ENCODE measurements at places on chromosomes 3 and 15.

- no peak for DNase-seq
Measured at GRCh38 chr3:32522682-32523081, 20.0 kb upstream of the CMTM6 start.

GRCh38 chr3:188506446-188506845, 352.5 kb downstream of the LPP start:
- DNase-seq = no peak

DNA sequence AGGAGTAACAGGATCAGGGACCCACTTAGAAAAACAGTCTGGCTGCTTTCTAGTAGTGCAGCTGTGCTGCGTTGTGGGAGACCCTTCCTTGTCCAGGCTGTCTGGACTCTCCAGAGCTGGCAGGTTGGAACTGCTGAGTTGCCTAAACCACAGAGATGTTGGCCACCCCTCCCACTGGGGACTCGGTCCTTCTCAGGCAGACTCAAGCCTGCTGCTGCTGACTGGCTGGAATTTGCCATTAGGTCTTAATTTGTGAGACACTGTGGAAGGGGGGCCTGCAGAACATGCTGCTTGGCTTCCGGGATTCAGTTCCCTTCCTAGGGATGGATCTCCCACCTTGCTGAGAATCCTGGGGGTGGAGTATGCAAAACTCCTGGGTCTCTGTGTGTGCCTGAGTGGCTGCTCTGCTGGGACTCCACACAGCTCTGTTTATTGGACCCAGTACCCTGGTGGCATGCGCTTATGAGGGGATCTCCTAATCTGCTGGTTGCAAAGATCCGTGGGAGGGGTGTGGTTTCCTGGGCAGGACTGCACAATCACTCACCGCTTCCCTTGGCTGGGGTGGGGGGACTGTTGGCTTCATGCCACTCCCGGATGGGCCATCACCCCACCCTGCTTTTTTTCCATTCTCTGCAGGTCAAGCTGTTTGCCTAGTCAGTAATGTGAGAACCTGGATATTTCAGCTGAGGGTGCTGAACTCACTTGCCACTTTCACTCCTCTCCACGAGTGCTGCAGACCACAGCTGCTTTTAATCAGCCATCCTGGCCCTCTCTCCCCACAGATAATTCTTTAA, 150.5 kb downstream of the CFAP20DC start:
- DNase-seq = peak; percentile 39

GRCh38 chr3:7574435-7574834, 713.5 kb downstream of the GRM7 start:
- DNase-seq = no peak

DNA sequence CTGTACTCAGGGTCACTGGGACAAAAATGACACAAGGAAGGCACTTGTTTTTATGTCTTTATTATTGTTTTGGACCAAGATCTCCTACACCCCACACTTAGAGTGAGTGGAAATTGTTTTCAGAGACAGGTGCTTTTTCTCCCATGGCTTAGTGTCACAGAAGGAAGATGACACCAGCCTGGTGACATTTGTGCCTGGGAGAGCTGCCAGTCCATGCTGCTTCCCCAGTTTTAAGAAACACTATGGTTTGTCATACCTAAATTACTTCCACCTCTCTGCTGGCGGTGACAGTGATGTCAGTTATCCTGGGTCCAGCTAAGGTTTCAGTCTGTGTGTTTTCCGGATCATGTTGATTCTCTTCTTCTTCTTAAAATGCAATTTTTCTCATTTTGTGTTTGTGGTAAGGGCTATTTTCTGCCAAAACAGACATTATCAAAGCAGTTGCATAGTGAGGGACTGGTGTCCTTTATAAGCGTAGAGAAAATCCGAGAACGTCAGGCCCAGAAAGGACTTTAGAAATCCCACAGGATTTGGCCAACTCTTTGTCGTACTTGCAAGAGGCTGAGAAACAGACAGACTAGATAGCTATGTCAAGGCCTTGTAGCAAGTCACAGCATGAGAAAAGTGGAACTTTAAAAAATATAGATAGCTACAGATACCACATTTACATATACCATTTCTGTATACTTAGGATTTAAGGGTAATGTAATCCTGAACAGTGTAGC, 149.5 kb downstream of the TP63 start:
- no peak for DNase-seq

DNA sequence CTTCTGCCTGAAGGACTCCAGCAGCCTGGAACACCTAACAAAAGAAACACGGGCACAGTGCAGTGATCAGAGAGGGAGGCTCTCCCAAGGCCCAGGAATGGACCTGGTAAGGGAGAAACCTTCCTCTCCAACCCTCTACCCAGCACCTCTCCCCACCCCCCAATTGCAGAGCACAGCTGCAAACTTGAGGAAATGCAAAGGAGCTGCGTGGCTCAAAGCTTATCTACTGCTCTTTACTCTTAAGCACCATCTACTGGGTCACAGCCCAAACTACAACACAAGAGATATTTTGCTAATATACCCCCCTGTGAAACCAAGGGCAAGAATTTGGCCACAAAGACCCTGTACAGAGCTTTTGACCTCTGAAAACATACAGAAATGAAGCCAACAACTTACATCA, 328.3 kb downstream of the OXSM start:
- DNase-seq = no peak

DNA sequence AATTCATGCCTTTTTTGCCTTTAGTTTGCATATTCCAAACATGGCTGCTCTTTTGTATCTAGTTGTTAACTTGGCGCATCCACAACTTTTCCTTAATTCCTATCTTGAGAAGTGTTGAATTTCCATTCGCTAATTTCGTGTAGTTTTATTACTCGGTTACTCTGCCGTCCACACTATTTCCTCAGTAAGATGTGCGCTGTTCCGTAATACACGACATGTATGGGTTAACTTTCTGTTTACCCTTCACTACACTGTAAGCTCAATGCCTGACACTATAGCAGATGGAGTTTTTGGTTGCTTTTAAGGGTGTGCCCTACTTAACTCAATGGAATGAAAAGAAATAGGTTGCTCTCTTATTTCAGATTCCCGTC, 724 bp downstream of the RPSA start:
- DNase-seq = no peak

- no peak for DNase-seq
Measured at GRCh38 chr15:94494732-94495131, 263.4 kb downstream of the MCTP2 start.

- DNase-seq = peak; percentile 30
Measured at GRCh38 chr15:93049914-93050578, 39.0 kb downstream of the RGMA start.

- DNase-seq = peak; percentile 19
Measured at GRCh38 chr3:194584866-194585265, 48.4 kb downstream of the TMEM44 start.

DNA sequence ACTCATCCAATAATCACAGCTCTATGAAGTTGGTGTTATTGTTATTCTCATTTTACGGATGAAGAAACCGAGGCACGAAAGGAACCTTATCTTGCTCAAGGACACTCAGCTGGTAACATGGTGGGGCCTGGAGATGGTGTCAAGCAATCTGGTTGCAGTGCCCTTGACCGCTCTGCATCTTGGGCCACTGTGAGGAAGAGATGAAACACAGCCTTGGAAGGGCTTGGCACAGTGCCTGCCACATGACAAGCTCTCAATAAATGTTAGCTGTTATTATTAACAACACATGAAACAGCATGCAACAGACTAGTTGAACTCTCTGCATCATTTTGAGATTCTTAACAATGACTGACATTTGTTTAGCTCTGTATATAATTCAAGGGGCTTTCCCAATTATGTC, 10.1 kb upstream of the ITGA11 start:
- DNase-seq = no peak

GRCh38 chr3:135878501-135878900, 87.0 kb upstream of the PPP2R3A start:
- DNase-seq = no peak

DNA sequence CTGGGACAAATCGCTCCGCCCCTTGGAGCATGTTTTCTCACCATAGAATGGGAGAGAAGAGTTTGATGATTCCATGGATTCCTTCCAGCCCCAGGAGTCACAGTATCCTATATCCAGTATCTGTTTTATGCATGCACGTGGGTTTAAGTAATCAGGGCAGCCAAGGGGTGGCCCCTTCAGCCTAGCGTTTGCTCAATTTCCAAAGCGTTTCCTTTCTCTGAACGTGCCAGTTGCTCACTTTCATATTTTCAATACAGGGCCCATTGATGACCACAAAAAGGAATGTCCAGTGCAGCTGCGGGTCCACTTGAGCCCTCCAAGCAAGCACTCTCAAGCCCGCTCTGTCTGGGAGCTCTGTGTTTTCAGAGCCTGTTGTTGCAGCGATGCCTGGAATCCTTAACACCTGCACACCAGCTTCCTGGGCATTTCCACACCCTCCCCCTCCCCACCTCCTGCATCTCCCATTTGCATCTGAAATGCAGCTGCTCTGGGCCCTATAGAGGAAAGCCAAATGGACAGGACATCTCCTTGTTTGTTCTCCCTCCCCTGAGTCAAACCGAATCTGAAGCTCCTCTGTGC, 164.3 kb upstream of the LPP start:
- no peak for DNase-seq

GRCh38 chr15:93862791-93863190, 368.6 kb upstream of the MCTP2 start:
- DNase-seq = no peak

DNA sequence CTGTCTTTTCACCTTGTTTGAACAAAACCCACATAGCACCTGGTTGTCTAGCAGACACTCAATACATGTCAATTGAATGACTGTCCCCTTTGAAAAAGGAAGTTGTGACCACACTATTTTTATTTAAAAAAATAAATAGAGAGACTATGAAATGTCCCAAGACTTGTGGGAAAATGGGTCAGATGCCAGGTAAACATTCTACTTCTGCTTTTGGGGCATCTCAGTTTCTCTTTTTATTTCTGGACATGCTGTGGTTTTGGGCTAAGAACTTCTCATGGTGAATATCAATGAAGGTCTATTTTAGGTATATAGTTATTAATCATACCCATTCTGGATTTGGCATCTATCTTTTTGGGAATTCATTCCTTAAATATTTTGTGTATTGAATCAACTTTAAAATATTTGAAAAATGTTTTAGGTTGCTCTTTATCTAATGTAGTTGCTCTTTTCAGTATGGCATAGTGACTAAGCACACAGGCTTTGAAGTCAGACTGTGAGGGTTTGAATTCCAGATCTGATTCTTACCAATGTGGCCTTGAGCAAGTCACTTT, 4.4 kb downstream of the TMEM45A start:
- no peak for DNase-seq

DNA sequence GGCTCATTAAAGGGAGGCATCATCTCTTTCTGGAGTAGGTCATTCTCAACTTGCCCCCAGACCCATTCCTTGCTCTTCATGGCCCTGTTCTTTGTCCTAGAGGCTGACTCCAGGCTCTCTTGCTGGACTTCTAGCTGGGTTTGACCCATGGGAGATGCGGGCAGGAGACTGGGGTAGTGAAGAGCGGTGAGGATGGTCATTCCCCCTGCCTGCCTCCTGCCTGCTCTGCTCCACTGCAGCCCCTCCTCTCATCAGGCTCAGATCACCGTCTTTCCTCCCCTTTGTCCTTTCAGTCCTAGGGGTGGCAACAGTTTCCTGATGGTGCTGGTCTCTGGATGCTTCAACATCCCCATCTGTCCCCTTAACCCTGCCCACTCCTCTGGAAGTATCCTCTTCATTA, 170.9 kb downstream of the ABHD5 start:
- no peak for DNase-seq

GRCh38 chr15:52002351-52002750, 16.7 kb upstream of the MAPK6 start:
- no peak for DNase-seq

- DNase-seq = no peak
Measured at GRCh38 chr3:139751789-139752188, 74.0 kb upstream of the NMNAT3 start.

- DNase-seq = no peak
Measured at GRCh38 chr15:75178171-75178937, 23.3 kb upstream of the C15orf39 start.

GRCh38 chr3:160719710-160720109, 36.3 kb upstream of the PPM1L start:
- DNase-seq = no peak

DNA sequence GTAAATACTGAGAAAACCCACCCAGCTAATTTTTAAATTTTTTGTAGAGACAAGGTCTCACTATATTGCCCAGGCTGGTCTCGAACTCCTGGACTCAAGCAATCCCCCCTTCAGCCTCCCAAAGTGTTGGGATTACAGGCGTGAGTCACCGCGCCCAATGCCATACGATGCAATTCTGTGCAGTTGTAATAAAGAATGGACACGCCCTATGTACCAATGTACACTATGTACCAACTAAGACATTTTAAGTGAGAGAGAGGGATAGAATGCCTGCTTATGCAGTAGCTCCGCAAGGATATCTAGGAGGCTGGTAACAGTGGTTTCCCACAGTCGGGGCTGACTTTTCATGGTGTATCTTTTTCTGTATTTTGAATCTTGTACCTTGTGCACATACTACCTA, 14.6 kb downstream of the ZNF710 start:
- no peak for DNase-seq

- DNase-seq = no peak
Measured at GRCh38 chr3:56121716-56122115, 346.6 kb downstream of the ERC2 start.

- no peak for DNase-seq
Measured at GRCh38 chr15:94910166-94910565, 678.8 kb downstream of the MCTP2 start.

GRCh38 chr15:85690561-85691231, 104.0 kb downstream of the KLHL25 start:
- DNase-seq = peak; percentile 68

DNA sequence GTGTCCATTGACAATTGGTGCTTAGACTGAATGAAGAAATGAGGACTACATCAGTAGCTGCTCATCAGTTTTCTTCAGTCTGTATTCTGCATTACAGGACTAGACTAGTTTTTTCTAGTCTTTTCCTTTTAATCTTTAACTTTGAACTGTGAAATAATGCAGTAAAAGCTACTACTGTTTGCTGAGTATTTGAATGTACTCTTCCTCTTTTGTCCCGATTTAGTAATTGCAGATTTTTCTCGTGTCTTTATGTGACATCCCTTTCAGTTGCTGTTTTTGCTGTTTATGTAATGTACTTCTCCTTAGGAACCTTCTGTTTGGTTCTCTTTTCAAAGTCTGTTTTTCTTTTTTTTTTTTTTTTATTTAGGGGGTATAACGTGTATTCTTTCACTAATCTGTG, 17.4 kb downstream of the MFSD1 start:
- DNase-seq = no peak

DNA sequence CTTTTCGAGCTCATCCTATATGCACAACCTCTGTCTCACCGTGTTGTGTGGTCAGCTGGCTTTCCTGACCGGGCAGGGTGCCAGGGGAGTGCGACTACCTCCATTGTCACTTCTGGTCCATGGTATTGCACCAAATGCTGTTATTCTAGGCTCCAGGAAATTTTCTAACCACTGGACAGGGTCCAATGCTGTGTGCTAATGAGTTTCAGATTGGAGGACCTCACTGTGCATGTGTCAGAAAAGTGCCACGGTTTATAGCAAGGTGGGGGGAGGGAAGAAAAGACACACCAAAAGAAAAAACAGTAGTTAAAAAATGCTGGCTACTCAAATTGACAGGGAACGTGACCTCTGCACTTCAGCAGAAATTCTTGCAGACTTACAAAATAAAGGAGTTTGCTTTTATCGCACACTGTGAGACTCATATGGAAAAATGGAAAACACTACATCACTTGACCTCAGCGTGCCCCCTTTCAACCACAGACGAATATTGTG, 480.1 kb downstream of the FOXP1 start:
- no peak for DNase-seq
